ENCODE measurements at places on chromosomes 16 and 17. TPM values are rescaled to one million over a fixed set of nuclear protein-coding genes. Genes with fewer than 3 reads are reported as not detected.

The KCNG4 gene
- not detected for total RNA-seq

The ZG16 gene
- not detected for total RNA-seq

The C16orf92 gene
- not detected for total RNA-seq

The GFER gene
- total RNA-seq = 15.6 TPM

The TNFRSF17 gene
- total RNA-seq = not detected

The SLC13A2 gene
- total RNA-seq = not detected

The FAM234A gene
- 120 TPM for total RNA-seq

The LDHD gene
- total RNA-seq = 0.16 TPM
